Astrocyte of the spinal cord (primary cell): ENCODE measurements at places on chromosomes 11 and 22.
A peak's percentile ranks its signal among the peaks of the same experiment; 100 is the strongest.

- peak; percentile 95 for DNase-seq
These were observed 237.5 kb downstream of the MIAT start for GRCh38 chr22:26894766-26895485.

GRCh38 chr11:123729602-123730001, 11.9 kb downstream of the ZNF202 start:
- no peak for DNase-seq

- DNase-seq, result no peak
These were observed 51.1 kb downstream of the IGSF9B start for GRCh38 chr11:133905677-133906156.

- no peak for DNase-seq
These were observed 75.9 kb downstream of the FAM83F start for GRCh38 chr22:40070701-40071100.

DNA sequence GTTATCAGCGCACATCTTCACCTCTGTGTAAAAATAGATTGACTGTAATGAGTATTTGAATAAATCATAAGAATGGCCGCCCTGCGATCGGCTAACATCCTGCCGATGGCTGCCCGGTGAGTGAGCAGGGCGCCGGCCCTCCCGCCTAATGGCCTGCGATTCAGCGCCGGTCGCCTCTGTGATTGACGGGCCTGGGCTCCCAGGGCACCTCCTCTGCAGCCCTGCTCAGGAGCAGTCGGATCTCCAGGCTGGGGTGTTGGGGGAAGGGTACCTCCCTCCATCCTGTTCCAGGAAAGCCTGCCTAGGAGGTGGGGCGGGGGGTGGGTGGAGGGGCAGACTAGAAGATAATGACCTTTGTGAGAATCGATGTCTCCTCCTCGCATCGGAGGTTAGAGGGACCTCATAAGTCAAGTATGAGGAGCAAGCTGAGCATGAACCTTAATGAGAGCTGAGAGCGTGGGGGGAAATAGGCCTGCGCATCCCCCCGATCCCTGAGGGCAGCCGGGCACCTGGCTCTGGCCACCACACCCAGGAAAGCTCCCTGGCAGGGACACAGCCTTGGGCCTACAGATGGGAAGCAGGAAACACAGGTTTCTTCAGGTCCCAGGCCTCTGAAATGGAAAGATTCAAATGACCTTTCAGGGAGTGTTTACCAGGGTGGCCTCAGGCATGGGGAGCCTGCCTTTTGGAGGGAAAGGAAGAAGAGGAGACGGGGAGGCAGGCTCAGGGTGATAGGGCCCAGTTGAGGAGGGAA, 71.7 kb downstream of the PKNOX2 start:
- DNase-seq, result no peak

- DNase-seq, result peak; percentile 35
These were observed 8.5 kb downstream of the TMEM132A start for GRCh38 chr11:60932605-60933356.
